ENCODE measurements at places on chromosomes 13 and 19.

- DNase-seq, result no peak
Measured at GRCh38 chr13:113554333-113554700, 30.2 kb upstream of the TFDP1 start.

- no peak for DNase-seq
Measured at GRCh38 chr13:77691871-77692270, 5.6 kb upstream of the SLAIN1 start.

DNA sequence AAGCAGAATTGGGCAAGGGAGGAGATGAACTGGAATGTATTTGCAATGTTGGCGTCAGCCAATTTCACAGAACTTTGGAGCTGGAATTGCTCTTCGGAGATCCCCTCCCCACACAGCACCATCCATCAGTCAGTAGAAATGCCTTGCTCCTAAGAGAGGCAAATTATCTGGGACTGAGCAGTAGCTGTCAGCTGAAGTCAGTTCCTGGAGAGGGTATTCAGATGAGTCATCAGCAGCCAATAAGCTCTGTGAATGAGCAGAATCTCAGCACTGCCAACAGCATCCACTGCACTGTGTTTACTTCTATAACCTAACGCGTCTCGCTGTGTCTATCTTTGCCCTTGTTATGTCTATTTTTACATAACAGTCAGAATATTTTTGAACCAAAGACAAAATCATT is 213.7 kb downstream of the SLITRK5 start:
- no peak for DNase-seq

- no peak for DNase-seq
Measured at GRCh38 chr19:56091751-56092546, 29.1 kb downstream of the ZNF787 start.

GRCh38 chr13:63629591-63629990 is 2213.9 kb upstream of the PCDH20 start:
- DNase-seq, result no peak

DNA sequence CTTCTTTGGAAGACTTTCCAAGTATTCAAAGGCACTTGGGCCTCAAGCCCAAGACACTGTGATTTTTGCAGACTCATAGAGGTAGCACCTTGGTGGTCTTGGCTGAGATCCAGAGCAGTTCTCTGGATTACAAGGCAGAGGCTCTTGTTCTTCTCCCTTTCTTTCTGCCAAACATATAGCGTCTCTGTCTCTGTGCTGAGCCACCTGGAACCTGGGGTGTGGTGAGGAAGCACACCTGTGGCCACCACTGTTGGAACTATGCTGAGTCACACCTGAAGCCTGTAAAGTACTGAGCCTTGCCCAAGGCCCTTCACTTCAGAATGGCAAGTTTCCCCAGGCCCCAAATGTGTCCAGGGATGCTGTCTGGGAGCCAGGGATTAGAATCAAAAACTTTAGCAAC is 127.5 kb downstream of the FREM2 start:
- DNase-seq, result no peak

GRCh38 chr19:17999684-18000479 is 8.1 kb upstream of the ARRDC2 start:
- DNase-seq, result no peak

DNA sequence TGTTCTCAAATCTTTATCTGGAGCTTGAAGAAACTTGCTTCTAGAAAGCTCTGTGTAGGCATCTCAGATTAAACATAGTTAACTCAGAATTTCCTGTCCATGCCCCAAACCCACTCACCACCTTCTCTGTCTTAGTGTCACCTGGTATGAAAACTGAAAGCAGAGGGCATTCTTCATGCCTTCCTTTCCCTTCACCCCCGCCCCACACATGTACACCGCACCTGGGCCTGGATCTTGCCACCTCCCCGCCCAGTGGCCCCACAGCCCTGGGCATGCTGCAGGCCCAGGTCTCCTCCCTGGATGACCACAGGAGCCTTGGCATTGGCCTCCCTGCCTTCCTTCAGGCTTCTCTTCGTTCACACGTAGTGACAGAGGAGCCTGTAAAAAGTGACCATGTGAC is 15.8 kb downstream of the CFAP97D2 start:
- no peak for DNase-seq

- no peak for DNase-seq
Measured at GRCh38 chr19:6551607-6552450, 21.0 kb downstream of the TNFSF9 start.

DNA sequence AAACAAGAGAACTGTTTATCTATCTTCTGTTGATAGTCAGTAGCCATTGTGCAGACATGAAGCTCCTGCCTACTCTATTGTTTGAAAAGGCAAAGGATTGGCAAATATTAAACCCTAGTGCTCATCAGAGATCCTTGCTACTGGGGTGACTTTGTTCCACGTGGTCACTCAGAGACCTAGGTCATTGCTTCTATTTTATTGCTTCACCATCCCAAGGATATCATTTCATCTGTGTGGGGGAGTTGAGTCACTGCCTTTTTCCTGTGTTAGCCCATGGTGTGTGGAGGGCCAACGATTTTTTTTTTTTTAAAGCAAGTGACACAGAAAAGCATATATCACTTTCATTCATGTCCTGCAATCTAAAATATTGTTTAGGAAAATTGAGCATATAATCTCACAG is 254.1 kb upstream of the RXFP2 start:
- DNase-seq, result no peak

DNA sequence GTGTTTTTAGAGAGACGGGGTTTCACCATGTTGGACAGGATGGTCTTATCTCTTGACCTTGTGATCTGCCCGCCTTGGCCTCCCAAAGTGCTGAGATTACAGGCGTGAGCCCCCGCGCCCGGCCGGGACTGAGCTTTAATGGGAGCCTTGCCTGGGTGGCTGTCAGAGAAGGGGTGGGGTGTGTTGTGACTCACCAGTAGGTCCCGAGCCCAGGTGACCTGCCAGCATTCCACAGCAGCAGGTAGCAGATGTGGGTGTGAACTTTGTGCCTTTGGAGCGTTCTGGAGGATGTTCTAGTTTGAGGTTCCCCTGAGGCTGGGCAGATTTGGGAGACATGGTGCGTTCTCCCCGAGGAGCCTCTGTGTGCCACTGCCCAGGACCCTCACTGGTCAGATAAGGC is 7.1 kb upstream of the EPN1 start:
- no peak for DNase-seq

GRCh38 chr13:30337061-30337610 is 29.8 kb upstream of the KATNAL1 start:
- no peak for DNase-seq

DNA sequence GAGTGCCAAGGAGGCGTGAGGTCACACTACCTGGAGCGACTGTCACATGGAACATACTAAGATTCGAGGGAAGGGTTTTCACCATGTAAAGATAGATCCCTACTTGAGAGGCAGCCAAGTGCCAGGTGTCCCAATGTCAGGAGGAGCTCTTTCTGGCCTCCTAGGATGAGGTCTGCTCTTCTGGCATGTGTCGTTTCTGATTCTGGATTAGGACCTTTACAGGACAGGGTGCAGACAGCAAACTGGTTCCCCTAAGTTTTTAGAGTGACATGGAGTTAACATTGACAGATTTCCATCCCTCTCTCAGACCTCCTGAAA is 75.3 kb downstream of the ZNF536 start:
- DNase-seq, result no peak

DNA sequence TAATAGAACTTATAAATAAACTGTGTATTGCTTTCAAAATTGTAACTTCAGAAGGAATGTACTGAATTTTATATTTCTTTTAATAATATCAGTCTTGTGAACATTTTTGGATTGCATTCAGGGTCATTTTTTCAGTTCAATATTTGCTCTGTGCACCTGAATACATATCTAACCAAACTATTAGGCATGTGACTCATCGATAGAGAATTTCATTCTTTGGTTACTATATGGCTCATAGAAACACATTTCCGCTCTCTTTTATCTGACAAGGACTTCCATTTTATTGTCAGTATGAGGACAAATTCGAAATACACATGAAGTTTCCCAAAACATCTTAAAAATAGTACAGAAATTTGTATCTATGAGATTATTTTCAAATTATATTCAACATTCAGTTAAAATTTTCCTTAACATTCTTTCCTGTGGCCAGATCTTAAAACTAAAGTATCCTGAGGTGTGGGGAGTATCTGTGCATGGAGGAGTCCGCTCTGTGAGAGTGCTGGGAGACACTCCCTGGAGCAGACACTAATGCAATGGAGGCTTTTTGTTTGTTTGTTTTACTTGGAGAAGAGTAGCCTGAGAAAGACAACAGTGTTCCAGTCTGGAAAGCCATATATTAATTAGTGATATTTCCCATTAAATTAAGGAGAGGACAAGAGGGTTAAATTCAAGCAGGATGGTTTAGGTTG is 483.6 kb downstream of the PCDH20 start:
- DNase-seq, result no peak

- no peak for DNase-seq
Measured at GRCh38 chr13:112849500-112849899, 119.5 kb upstream of the MCF2L start.

GRCh38 chr13:75702476-75702875 is 66.3 kb downstream of the LMO7 start:
- DNase-seq, result no peak

DNA sequence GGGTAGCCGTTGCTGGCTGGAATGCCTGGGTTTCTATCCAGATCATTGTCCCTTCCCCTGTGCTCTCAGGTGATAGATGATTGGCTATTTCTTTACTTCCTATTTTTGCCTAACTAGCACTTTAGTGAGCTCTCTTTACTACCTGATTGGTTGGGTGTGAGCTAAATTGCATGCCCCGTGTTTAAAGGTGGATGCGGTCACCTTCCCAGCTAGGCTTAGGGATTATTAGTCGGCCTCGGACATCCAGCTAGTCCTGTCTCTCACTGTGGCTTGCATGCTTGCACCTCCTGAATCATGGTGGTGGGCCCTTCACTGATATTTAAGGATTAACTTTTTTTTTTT is 10.1 kb downstream of the TTYH1 start:
- DNase-seq, result no peak

DNA sequence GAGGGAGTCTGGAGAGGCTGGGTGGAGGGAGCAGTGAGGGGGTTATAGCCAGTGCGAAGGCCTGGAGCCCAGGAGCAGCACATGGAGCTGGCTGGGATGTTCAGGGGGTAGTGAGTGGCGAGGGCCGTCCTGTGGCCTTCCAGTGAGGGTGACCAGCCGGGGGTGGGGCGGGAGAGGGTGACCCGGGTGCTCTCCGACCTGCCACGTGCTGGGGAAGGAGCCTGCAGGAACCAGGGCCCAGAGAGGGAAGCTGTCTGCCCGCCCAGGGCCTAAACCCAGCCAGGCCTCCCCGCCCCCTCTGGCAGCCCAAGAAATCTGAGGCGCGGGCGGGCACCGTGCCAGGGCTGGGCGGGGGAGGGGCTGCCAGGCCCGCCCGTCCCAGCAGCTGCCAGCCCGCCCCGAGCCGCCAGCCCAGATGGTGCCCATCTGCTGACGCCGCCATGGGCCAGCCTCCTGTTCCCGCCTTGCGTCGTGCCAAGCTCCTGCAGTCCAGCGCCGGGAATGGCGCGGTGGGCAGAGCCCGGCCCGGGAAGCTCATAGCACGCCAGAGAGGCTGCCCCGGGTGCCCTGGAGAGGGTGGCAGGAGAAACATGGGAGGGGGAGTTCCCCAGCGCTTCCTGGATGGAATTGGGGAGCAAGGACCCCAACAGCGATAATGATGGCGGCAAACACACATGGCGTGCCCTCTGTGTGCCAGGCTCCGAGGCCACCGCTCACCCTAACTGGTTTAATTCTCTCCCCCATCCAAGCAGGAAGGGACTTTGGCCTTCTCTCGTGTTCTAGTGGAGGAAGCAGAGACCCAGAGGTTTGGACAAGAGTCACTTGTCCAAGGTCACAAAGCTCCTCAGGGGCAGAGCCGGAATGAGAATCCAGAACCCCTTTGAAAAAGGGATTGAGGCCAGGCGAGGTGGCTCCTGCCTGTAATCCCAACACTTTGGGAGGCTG is 21.5 kb downstream of the NFIC start:
- DNase-seq, result peak; percentile 49

All from HFF-Myc (cell line).